ENCODE measurements at places on chromosomes 7 and 10.

- DNase-seq, result no peak
Measured at GRCh38 chr10:93068411-93069244, 5.1 kb upstream of the CYP26A1 start.

GRCh38 chr7:1961701-1962276 lies 271.0 kb downstream of the MAD1L1 start:
- no peak for DNase-seq

DNA sequence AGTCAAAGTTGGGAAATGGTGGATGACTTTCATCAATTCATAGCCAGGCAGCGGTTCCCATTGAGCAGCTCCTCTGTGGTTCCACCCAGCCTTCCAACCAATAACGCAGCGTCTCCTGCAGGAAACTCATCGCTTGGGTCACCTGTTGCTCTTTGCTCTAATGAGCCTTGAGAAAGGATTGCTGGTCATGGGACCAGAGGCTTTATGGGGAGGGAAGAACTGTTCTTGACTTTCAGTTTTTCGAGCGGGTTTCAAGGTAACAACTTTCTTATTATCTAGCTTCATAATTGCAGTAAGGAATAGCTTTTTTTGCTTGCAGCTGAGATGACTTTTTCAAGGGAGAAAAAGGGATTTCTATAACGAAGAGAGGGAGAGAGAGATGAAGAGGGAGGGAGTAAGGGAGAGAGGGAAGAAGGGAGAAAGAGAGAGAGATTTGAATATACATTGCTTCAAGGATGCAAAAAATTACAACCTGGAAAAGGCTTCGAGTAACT lies 405 bp upstream of the ENTPD1 start:
- no peak for DNase-seq

GRCh38 chr7:145339319-145339718 lies 503.5 kb upstream of the TPK1 start:
- no peak for DNase-seq

DNA sequence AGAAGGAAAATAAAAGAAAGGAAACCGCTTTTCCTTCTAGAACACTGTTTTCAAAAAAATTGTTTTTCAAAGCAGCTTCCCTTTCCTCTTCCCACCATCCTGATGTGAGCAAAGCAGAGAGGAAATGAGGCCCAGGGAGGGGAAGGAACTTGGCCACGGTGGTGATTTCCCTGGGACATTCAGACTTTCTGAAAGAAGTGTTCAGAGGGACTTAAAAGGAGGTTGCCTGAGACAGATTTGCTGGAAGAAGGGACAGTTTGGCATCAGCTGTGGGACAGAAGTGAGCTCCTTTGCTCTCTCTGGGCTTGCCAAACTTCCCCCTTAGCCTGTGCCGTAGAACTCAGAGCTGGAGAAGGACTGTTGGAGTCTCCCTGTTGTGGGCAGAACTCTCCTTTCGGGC lies 30.3 kb downstream of the ADCYAP1R1 start:
- DNase-seq, result no peak

DNA sequence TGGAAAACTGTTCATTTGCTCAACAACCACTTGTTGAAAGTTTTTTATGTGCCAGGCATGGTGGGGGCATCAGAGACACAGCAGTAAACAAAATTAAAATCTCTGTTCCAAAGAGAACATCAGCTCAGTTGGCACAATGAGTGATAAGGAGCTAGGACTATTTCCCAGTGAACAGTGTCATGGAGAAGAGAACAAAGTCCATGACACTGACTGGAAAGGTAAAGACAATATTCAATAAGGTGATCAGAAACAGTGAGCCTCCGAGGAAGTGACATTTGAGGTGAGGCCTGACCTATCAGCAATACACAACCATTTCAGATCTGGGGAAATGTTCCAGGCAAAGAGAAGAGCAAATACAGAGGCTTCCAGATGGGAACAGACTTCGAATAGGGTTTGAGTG lies 14.6 kb downstream of the ACSL5 start:
- DNase-seq, result no peak

DNA sequence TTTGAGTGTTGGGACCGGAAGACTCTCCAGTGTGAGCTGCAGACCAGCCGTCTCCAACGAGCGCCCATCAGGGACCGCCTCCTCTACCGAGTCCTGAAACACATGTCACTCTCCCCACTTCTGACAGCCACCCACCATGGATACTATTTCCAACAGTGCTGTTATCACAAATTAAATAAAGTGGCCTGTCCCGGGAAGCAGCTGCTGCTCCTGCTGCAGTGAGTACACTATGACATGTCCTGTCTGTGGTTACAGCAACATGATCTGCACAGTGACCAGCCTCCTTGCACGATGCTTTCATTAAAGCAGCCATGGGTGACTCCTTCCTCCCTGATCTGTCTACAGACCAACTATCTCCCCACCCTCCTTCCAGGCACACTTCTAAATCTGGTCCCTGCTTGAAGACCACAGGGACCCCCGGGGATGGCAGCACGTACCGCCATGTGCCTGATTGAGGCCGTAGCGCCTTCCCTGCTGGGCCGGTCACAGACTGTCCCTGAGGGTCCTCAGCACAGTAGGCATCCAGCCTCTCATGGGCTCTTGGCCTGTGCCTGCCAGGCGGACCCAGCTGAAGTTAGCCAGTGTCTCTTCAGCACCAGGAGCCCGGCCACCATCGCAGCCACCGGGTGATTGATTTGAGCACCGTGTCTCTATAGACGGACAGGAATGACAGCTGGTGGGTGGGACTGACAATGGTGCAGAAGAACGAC lies 58.8 kb downstream of the TCERG1L start:
- DNase-seq, result no peak

GRCh38 chr7:44769776-44770294 lies 21.2 kb downstream of the ZMIZ2 start:
- DNase-seq, result no peak

DNA sequence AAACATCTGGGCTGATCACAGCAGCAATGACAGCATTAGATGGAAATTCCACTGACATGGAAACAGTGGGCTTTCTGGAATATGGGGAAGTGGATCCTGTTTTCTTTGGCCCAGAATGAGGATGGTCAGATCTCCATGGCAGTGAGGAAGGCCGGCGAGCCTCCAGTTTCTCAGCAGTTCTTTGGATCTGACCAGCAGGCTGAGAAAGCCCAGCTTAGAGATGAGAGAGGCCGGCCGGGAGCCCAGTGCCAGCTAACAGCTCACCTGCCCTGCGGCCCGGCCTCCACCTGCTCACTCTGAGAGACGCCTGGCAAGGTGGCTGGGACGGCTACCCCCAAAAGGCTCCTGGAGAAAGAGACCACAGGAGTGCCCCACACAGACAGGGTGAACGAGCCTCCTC lies 24.2 kb downstream of the GPER1 start:
- no peak for DNase-seq

DNA sequence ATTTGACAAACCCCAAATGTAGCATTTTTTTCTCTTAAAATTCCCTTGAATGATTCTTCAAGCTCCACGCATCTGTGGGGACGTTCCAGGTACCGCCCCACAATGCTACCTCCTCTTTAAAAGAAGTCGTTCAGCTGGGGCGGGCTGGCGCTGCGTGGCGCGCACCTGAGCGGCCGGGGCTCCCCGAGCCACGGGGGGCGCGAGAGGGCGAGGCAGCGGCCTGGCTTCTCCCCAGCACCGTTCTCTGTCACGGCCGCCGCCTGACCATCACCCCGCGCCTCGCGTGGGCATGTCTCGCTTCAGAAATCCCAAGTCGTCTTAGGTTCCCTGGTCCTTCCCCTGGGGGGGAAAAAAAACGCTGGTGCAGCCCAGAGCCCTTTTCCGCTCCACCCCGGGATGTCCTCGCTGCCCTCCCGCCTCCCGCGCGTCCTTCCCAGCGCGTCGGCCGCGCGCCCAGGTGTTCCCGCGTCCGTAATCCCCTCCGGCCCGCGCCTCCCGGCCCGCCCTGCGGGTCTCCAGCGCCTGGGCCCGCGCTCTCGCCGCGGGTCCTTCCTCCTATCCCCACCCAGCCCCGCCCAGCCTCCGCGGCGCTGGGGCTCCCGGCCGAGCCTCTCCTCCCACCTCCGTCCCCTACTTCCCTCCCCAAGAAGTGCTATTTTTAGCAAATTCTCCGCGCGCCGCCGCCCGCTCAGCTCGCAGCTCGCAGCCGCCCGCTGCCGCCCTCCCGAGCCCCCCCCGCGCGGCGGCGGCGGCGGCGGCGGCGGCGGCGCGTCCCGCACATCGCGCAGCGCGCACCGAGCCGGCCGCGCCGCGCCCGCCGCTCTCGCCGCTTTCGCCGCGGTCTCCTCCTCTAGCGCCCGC lies 58.7 kb upstream of the PRPS1L1 start:
- no peak for DNase-seq

- no peak for DNase-seq
Measured at GRCh38 chr7:33904681-33905388, 504 bp upstream of the BMPER start.

Measured in smooth muscle cell of the brain vasculature (primary cell).